ENCODE measurements at places on chromosomes 4 and X.
A peak's percentile ranks its signal among the peaks of the same experiment; 100 is the strongest.

DNA sequence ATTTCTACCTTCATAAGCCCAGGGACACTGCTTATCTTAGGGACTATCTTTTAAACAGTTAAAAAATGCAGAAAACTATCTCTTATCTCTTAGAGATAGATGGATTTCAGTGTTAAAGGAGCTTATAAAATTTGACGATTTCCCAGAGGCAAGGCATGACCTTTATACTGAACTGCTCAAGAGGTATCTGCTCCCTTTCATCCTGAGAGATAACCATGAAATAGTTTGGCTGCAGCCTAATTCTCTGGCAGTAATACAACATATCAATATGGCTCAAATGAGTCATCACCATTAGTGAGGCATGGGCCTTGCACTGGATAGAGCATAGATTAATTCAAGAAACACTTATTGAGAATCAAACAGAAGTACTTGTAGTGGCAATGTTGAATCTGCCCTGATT, 348.2 kb upstream of the GRIA3 start:
- DNase-seq: no peak

- no peak for DNase-seq
Measured at GRCh38 chrX:120244395-120244734, 6.2 kb upstream of the ZBTB33 start.

DNA sequence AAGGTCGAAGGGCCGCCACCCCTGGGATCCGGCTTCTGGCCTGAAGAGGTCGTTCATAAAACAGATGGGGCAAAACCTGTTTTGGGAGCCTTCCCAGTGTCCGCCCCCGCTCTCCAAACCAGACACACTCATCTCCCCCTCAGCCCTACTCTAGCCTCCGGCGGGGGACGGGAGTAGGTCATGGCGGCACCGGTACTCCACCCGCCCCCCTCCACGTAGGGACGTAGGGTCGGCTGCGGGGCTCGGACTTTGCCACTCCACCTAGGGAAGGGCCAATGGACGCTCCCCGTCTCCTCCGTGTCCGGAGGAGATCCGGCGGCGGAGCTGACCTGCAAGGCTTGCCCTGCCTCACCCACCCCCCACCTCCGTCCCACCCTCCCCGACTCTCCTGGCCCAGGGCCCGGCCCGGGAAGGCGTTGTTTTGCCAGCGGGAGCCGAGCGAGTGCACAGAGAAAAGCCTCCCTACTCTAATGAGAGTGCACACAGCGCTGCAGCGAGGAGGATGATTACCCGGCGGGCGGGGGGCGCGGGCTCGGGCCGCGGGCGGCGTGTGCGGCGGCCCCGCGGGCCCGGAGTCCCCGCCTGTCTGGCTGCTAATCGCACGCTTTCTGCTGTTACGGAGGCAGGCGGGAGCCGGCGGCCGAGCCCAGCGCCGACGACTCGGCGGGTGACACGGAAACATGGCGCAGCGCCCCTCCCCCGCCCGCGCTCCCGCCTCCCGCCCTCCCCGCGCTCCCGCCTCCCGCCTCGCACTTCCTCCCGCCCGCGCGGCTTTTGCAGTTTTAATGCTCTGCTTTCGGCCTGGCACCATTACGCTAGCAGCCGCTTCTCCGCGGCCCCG, 8.3 kb upstream of the BCOR start:
- DNase-seq: peak; percentile 52

- no peak for DNase-seq
Measured at GRCh38 chr4:155566354-155566753, 100.3 kb upstream of the GUCY1A1 start.

- no peak for DNase-seq
Measured at GRCh38 chr4:108619372-108620100, 840 bp upstream of the RPL34 start.

DNA sequence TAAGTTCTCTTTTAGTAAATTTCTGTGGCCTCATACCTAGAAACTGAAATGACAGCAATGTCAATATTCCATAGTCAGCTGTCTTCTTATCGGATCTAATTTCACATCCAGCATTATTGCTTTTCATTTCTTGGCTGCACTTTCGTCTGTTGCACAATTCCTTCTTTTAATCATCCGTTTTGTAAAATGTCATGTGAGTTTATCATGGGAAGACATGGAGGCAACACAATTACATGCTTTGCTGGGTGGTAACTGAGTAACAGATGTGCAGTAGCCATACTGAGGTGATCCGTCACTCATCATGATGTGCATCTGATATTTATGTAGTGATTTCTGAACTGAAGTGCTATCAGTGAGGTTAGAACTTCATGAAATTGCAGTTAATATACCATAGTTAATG, 68.3 kb upstream of the SLC7A11 start:
- DNase-seq: no peak

DNA sequence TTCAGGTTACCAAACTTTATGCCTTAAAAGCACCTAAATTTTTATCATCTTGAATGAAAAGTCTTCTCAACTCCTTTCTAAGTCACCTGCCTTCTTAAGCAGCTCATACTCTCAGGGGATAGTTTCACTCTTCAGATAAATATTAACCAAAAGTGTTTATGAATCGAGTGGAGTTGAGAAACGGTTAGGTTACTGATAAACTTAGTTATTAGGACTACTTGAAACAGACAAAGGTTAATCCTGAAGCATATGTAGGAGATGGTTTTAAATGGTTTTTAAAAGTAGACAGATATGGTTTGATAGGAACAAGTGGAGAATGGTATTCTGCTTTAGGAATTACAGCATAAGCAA, 32.8 kb downstream of the CLDN22 start:
- DNase-seq: no peak

DNA sequence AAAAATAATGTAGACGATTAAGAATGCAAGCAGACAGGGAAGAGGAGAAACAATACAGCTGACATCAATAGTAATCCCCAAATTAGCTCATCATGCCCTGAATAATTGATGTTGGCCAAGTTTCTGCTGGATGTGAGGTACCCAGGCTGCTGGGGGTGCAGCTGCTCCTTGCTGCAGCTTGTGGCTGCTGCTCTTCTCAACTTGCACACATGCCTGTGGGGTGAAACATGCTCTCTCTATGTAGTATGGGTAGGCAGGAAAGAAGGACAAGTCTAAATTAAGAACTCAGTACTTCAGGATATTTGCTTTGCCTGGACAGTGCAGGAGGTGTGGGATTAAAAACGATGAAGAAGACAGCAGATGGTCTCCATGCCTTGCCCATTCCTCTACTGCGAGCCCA, 16.7 kb downstream of the EDA2R start:
- DNase-seq: no peak

DNA sequence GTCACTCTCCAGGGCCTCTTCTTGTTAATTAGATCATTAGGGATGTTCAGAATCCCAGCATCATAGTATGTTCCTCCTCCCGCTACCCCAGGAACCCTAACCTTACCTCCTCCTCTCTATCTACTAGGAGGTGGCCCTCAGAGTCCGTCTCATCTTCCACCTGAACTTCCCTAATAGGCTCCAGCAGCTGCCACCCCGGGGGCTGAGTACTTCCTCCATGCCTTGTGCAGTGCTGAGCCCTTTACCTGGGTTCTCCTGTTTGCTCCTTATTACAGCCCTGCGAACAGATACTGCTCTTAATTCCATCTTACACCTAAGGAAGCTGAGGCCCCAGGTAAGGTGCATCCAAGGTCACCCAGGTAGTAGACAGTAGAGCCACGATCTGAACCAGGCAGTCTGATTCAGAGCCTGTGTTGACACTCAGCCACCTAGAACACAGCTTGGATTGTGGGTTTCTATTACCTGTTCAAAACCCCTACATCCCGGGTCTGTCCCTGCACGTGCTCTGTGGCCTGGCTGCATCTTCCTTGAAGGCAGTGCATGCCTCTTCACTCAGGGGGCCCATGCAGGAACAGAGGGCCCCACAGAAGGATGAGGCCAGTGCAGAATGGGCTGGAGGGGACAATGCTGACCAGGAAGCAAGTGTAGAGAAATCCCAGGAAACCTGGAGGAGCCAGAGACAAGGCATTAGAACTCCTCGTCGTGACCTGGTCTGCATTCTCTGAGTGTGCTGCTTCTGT, 51.4 kb upstream of the MSANTD1 start:
- DNase-seq: no peak

GRCh38 chr4:178664621-178665020, 1222.4 kb upstream of the AGA start:
- DNase-seq: no peak

DNA sequence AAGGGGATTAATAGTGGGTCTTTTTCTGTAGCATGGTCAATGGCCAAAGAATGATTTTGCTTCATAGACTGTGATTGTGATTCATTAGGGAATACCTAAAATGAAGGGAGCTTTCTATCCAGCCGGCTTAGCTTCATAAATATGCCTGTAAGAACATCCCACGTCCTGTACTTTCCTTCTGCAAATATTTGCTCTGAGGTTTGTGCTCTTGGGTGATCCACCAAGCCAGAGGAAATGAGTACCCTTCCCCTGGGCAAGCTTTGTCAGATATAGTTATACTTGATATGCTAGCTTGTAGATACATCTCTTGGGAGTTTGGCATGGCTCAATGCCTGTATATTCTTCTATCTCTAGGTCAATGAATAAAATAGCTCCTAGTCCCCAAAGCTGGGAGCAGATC, 28.2 kb upstream of the SPARCL1 start:
- no peak for DNase-seq

GRCh38 chr4:172822331-172822730, 346.3 kb upstream of the GALNT7 start:
- no peak for DNase-seq

Measured in NCI-H2171 (cell line).